HS-5 (cell line): ENCODE measurements at places on chromosomes 12 and 14.

DNA sequence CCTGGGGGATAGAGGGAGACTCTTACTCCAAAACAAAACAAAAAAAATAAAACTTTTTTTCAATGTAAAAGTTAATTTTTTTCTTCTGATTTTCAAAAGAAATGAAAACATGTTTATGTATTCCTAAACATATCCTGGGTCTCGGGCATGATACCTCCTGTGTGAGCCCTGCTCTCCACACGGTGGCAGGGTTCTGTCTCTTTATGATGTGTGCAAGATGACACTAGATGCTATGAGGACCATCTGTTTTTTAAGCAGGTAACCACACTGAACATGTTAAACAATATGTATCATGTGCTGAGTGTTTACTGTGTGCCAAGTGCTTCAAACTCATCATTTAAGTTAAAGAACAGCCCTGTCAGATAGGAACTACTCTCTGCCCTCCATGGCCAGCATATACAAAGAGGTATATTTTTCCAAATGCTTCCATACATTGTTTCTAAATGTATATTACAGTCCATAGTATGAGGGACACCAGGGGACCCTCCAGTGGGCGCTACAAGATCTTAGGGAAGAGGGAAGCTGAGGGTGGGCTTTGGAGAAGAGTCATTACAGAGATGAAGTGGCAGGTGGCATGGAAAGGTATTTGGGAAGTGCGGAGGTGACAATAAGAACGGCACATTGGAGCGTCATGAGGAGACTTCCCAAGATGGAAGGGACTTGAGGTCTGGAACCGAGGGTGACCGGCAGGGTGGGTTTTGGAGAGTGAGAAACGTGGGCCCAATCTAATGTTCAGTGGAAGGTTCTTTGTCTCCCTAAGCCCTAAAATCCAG, 28.5 kb downstream of the FOS start:
- no peak for DNase-seq

- peak; percentile 58 for DNase-seq
Observed at GRCh38 chr14:60647081-60647836, 2.0 kb downstream of the SIX1 start.

GRCh38 chr14:93049315-93049714, 66.4 kb downstream of the ITPK1 start:
- no peak for DNase-seq

DNA sequence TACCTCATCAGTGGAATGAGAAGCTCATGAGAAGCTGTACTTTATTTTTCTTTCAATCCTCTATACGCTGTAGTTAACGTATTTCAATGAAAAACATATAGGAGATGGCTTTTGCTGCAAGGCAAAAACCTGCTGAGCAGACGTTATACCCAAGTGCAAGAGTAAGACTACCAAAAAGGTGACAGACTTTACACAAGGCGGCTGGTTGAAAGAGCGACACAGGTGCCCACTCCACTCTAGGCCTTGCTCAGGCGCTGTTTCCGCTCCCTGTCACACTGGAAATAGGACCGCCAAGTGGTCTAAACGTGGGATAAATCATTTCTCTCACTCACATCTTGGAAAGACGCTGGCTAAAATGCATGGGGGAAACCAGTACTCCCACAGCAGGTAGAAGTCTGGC, 54.5 kb downstream of the PPP2R5C start:
- no peak for DNase-seq

DNA sequence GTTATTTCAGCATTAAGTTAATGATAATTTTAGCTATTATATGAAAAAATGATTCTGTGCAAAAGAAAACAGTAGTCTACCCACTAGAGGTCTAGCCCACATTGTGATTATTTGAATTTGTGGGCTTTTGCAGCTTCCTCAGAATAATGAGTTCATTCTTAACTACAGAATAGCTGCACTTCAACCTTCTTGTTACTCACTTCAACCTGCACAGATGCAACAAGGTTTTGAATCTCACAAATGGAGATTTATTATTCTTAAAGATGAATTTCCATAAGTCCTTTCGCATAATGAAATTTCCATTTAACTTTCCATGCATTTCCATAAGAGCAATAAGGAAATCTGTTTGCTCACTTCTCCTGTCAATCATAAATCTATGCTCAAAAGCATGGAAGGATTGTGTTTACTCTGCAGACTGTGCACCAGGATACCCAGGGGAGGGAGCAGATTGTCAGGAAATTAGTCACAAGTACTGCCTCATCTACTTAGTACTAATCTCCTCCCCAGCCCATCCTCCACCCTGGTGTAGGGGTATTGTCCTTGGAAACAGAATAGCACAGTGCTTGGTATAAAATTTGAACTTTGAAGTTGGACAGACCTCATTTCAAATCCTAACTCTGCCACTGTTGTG, 24.1 kb downstream of the PTGER2 start:
- DNase-seq: peak; percentile 32

- peak; percentile 28 for DNase-seq
Observed at GRCh38 chr14:103257211-103257962, 76.7 kb upstream of the EIF5 start.

- no peak for DNase-seq
Observed at GRCh38 chr12:82008251-82008650, 249.1 kb upstream of the PPFIA2 start.

DNA sequence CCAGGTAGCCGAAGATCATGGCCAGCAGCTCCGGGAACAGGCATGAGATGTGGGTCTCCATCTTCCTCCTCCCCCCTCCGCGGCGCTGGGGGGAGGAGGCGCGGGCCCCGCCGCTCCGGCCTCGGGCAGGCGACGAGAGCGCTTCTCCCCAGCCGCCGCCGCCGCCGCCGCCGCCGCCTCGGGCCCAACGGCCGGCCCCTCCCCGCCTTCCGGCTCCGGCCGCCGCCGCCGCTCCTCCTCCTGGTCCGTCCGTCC, 448 bp downstream of the FBXL14 start:
- no peak for DNase-seq

DNA sequence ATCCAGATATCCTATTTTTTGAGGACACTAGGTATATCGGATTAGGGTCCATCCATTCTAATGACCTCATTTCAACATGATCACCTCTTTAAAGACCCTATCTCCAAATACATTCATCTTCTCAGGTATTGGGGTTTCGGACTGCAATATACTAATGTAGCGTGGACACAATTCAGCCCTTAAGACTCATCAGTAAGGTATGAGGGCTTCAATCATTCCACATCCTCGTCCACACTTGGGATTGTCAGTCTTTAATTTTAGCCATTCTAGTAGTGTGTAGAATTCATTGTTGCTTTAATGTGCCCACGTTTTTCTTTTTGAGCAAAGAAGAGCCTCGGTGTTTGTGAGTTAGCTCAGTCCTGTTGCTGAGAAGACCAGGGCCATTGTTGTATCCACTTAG, 177.0 kb upstream of the TBX3 start:
- DNase-seq: no peak
